A549 treated with CpdA at 1 μM for 4 hours (cell line): ENCODE measurements at places on chromosomes 3 and 15. TPM values are rescaled to one million over a fixed set of nuclear protein-coding genes. Genes with fewer than 3 reads are reported as not detected.

Gene GP9
- total RNA-seq: not detected in 5 replicates

Gene GOLGA6L22
- total RNA-seq: not detected in 5 replicates

Gene GOLGA6L24
- total RNA-seq: not detected in 5 replicates

Gene GOLGA8J
- 0.09 TPM in 1 of 5 replicates, not detected in the others for total RNA-seq

Gene IL16
- total RNA-seq: 0.07 TPM in 1 of 5 replicates, not detected in the others

Gene CCDC54
- not detected in 5 replicates for total RNA-seq
